ENCODE measurements at places on chromosomes 6 and 20.

GRCh38 chr20:60271597-60271996 is 313.4 kb downstream of the CDH26 start:
- no peak for DNase-seq

GRCh38 chr6:83962582-83962981 is 71.0 kb upstream of the MRAP2 start:
- no peak for DNase-seq

DNA sequence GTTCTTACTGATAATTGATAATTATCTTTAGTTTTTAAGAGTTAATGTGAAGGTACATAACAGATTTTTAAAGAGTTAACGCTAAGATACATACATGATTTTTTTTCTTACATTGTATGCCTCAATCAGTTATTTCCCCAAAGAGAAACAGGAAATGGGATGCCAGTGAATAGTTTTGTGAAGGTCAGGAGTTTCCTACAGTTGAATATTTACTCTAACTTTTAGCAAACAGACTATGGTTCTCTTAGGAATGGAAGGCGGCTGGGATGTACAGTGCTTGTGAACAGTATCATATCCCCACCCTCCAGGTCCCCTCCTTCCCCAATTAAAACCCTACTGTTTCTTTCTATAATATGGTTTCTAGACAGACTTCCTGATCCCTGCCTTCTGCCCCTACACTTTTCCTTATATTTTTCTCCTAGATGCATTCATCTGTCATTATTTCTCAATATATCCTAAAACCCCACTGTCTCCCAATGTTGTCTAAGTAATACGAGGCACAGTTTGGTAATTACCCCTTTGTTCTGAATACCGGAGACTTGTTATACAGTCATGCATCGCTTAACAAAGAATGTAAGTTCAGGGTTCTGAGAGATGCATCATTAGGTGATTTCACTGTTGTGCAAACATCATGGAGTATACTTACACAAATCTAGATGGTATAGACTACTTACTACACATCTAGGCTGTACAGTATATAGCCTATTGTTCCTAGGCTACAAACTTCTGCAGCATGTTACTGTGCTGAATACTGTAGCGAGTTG is 29.2 kb downstream of the SLC35A1 start:
- DNase-seq: no peak

DNA sequence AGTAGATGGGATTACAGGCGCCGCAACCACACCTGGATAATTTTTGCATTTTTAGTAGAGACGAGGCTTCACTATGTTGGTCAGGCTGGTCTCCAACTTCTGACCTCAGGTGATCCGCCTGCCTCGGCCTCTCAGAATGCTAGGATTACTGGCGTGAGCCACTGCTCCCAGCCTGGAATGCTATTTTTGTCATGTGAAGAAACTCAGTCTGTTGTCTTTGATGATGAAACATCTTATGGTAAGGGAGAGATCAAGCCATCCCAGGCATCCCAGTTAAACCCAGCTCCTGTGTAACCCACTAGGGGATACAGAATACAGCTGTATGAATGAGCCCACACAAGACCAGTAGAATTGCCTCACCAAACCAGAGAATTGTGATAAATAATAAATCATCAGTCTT is 83.6 kb upstream of the RBM24 start:
- DNase-seq: no peak

DNA sequence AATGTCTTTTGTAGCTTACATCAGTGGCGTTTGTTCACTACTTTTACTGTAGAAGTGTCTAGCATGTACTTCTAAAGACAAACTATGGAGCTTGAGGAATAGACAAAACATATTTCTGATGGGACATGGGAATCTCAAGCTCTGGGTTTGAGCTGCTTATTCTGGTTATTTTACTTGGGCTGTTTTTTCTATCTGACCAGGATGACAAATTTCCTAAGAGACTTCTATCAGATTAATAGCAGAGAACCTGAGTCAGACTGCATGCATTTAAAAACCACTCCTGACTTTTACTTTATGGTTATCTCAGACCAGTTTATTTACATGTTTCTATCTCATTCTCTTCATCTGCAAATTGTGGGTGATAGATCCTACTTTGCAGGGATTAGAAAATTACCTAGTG is 1282.3 kb upstream of the GJE1 start:
- no peak for DNase-seq

DNA sequence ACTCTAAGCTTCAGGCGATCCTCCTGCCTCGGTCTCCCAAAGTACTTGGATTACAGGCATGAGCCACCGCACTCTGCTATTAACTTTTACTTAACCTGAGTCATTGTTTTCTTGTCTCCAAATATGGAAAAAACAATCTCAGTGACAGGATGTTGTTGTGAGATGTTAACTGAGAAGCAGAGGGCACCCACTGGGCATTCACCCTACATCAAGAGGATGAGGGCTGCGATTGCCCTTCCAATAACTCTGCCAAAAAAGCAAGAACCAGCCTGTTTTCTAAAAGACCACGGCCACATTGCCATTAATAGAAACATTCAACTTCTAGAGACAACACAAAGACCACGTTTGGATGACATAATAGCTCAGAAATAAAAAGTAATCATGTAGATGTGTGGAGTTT is 107.6 kb upstream of the SGK1 start:
- DNase-seq: no peak

DNA sequence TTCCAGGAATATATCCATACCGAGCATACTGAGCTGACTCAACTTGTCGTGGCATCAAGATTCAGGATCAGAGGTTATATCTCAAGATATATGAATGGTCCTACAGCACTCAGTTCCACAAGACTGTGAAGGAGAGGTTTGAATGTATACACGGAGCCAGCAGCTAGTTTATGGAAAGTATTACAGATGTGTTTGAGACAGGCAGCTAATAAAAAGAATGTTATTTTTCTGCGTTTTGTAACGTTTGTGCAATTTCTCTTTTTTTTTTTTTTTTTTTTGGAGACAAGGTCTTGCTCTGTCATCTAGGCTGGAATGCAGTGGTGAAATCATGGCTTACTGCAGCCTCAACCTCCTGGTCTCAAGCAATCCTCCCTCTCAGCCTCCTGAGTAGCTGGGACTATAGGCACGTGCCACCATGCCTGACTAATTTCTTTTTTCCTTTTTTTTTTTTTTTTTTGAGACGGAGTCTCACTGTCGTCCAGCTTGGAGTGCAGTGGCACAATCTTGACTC is 3.4 kb upstream of the FAM110A start:
- DNase-seq: no peak

DNA sequence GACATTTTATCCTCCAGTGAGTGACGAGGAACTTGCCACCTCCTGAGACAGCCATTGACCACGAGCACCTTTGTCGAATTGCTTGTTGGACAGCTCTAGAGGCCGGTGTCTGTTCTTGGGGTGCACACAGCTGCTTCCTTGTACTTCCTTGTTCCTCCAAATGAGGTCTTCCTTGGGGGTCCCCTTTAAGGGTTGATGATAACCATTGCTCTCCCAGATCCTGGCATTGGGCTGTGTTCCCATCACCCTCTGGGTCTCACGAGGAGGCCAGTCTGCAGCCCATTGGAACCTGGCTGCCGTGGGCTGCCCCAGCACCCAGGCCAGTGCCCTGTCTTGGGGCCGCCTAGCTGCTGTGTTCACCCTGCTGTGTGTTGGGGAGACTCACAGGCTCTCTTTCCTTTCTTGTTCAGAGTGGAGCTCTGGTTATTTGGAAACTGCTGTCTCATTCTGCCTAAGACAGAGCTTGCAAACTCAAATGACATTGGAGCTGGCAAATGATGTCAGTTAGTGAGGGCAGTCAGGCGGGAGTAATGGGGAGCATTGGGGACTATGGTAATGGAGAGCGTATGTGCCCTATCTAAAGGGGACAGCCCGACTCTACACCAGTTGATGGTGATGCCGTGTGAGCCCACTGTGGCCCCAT is 25.7 kb downstream of the PPP1R16B start:
- no peak for DNase-seq

- peak; percentile 86 for DNase-seq
Measured at GRCh38 chr6:138289739-138290138, 71.4 kb upstream of the PBOV1 start.

GRCh38 chr20:8212286-8212685 is 80.2 kb downstream of the PLCB1 start:
- no peak for DNase-seq

DNA sequence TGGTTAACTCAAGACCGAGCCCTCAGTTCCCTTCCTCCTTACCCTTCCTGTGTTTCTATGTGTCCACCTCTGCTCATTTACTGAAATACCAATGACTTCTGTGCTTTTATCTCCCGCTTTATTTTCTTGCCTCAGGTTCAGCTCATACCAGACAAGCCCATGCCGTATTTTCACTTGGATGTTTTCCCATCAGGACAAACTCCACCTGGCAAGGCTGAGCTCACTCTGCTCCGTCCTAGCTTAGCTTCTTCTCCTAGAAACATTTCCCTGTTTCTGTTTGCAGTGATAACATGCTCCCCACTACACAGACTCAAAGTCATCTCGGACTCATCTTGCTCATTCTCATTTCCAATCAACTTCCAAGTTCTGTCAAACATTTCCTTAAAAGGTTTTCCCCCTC is 56.9 kb upstream of the TFB1M start:
- no peak for DNase-seq

- no peak for DNase-seq
Measured at GRCh38 chr20:41119614-41120561, 17.5 kb upstream of the PLCG1 start.

DNA sequence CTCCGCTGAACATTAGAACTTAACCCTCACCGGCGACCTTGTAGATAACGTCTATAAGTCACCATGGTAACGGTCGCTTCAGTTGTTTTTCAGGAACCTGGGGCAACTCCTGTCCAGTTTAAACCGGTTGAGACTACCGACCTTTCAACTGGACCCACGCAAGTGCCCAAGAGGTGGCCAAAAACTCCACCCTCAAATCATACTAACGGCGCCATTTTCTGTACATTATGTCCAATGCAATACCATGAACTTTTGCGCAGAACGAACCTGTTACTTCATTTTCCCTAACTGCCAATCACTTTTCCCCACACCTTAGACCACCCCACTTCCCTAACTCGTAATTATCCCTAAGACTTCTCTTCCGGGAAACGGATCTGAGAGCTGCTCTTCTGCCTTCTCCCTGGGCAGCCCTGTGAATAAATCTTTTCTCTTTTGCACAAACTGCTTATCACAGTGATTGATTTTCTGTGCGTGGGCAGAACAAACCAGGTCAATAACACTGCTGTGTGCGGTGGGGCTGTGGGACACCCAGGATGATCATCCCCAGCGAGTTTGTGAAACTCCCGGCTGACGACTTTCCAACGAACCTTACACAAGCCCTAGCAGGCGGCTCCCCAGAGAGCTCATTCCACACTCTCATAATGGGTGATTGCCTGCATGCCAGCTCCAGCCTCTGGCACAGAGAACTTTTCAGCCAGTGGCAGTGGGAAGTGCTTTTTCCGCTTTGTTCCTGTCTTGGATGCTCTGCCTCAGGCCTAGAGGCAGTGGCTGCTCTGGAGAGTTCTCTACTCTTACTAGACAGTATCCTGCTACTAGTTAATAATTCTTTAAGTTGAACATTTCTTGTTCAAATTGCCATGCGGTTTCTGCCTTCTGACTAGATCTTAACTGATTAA is 28.6 kb downstream of the GPX5 start:
- no peak for DNase-seq

DNA sequence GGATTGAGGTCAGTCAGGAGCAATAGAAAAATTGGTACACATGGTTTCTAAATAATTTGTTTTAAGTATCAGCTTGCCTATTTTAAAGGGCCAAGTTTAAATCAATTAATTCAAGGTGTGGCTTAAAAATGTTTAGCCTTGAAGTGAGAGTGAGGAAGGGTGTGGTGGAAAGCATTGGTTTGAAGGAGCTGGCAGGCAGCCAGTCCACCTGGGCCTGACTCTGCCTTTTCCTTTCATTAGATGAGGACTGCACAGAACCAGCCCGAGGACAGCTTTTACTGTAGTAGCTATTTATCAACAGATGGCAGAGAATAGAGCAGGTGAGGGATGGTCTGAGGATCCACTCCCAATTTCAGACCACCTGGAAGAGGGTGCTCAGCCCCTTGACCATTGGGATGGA is 42.4 kb downstream of the DHX35 start:
- no peak for DNase-seq

GRCh38 chr6:11270030-11271027 is 37.9 kb upstream of the NEDD9 start:
- DNase-seq: peak; percentile 71

DNA sequence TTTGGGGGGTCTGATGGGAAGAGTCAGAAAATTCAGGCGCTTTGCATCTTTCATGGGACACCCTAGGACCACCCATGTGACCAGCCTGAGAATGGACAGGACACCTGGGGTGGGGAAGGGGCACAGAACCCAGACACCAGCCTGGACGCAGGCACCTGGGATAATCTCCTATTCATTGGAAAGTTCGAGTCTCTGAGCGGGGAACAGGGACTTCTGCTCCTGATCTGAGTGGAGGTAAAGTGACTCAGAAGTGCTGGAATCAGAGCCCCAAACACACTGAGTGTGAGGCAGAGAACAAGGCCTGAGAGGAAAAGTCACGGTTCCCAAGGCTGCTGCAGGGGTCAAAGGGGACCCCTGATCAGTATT is 1.4 kb downstream of the HLA-B start:
- no peak for DNase-seq

- no peak for DNase-seq
Measured at GRCh38 chr20:56237335-56237734, 11.2 kb upstream of the MC3R start.

GRCh38 chr20:845941-846893 is 12.7 kb downstream of the FAM110A start:
- DNase-seq: no peak

- no peak for DNase-seq
Measured at GRCh38 chr6:110537208-110538123, 61.1 kb upstream of the SLC22A16 start.

DNA sequence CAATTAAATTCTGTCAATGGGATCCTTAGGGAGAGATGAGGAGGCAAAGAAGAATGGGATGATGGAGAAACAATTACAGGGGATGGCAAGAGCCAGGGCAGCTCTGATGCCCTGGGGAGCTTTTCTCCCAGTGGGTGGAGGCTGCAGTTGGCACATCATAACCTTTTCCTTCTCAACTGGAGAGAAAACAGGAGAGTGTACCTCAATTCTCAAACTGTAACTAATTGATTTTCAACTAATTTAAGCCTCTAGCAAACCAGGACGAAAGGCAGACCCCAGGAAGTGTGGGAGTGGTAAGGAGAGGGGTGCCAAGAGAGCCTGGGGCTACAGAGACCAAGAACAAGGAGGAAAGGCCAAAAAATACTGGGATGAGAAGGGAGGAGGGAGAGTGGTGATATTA is 5.7 kb downstream of the BMP5 start:
- no peak for DNase-seq

DNA sequence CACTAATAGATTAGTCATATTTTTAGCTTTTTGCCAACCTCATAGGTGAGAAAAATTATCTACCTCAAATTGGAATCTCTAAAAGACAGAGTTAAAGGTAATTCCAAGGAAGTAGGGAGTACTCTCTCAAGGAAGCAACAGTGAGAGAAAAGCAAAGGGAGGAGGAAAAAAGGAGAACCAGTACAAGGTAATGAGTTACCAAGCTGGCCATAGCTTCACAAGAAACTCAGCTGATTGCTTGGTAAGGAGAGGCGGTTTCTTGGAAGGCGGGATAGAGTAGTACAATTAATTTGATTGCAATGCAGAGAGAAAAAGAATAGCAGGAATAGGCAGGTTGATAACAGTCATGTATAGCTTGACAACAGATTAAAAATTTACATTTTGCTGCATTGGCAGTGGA is 137.6 kb downstream of the PHF3 start:
- DNase-seq: no peak

GRCh38 chr6:137039010-137039409 is 5.8 kb downstream of the IL20RA start:
- no peak for DNase-seq
